Glomerular endothelial cell (primary cell): ENCODE measurements at places on chromosomes 4 and X. TPM values are rescaled to one million over a fixed set of nuclear protein-coding genes. Genes with fewer than 3 reads are reported as not detected.

DNA sequence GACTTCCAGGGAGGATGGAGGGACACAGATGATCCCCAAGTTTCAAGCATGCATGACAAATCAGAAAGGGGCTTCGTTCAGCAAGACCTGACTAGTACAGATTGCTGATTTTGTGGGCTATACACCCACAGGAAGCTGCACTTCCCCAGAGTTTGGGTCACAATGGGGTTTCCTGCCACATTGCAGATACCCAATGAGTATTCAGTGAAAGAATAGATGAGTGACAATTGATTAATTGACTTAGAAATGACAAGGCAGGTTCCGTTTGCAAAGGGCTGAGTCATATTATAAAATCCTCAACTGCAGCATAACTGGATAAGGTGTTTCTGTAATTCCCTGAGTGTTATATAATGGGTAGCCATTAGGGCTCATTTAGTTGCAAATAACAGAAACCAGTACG, 146.6 kb upstream of the TBL1X start:
- no peak for DNase-seq

PCDH11X gene
- not detected in 2 replicates for total RNA-seq

MAGEB6B gene
- total RNA-seq = not detected in 2 replicates

- no peak for DNase-seq
Observed at GRCh38 chrX:2875136-2875481, 46.4 kb downstream of the GYG2 start.

NWD2 gene
- total RNA-seq = not detected in 2 replicates

BEX1 gene
- 0.68 and 1.6 TPM in 2 replicates for total RNA-seq
